ENCODE measurements at places on chromosomes 1 and 21.

DNA sequence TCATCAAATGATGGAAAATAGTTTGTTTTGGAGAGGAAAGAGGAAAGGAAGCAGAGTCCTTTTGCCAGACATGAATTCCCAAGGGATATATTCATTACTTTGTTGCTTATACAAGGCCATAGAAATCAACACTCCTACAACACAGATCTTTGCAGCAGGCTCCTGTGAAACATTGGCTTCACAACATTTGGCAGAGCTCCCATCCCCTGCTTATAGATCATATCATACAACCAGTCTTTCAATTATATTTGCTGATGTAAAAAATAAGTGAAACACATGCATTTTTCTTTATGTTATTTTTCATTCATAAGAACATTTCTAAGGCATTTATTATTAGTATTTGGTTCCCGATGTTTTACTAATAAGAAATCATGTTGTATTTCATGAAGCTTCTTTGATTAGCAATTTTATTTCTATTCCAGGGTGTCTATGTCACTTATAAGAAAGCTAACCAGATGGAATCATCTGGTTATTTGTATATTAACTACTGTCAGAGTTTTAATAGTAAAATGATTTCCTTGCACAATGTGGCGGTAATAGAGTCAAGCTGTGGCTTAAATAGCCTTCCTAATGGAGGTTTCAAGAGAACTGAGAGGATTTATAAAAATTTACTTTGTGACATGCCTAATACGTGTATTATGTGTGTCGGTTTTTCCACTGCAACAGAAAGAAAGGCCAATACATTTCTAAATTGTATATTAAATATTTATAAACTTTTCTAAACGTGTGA, 470.3 kb upstream of the NCAM2 start:
- no peak for DNase-seq

DNA sequence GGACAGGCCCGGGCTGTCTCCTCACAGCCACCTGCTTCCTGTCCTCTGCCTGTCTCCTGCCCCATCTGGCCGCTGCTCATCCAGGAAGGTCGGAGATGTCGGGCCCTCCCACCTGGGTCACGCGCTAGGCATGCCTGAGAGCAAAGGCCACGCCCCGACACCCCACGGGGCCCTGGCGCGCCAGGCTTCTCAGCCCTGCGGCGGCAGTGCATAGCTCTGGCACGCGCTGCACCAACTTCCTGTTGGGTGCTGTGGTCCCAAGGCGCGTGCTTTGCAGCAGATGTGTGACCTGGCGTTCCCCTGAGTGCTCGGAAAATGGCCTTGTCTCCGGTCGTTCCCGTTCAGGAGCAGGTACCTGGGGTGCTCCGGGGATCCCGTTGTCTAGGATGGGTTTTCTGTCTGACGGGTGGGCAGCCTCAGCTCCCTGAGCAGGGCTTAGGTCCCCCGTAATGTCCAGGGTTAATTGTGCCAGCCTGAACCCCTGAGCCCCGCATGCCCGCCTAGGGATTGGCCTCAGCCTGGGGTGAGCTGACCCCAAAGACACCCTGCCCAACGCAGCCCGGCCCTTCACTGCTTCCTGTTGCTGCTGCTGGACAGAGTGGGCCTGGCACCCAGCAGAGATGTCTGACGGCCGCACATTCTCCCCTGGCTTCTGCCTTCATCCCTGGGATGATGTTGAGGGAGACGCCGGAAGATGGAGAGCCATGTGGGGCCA, 19.4 kb upstream of the KCNAB2 start:
- peak; percentile 83 for DNase-seq

DNA sequence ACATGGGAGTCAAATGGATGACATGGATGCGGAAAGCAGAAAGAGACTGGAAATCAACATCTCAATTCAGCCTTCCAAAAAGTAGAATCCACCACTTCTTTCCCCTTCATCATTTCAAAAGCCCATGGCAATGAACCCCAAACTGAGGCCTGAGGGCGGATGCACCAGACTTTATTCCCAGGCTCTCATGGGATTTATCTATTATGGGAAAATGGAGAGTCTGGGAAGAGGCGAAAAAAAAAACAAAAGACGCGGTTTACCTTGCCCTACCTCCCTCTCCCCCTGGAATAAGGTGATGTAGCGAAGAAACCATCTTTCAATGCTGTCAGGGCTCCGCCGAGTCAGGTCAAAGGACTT, 624 bp downstream of the KIFAP3 start:
- DNase-seq = no peak

- no peak for DNase-seq
These were observed 177.9 kb downstream of the PGBD5 start for GRCh38 chr1:230248016-230248888.

GRCh38 chr21:36628761-36629460, 70.0 kb upstream of the SIM2 start:
- no peak for DNase-seq

DNA sequence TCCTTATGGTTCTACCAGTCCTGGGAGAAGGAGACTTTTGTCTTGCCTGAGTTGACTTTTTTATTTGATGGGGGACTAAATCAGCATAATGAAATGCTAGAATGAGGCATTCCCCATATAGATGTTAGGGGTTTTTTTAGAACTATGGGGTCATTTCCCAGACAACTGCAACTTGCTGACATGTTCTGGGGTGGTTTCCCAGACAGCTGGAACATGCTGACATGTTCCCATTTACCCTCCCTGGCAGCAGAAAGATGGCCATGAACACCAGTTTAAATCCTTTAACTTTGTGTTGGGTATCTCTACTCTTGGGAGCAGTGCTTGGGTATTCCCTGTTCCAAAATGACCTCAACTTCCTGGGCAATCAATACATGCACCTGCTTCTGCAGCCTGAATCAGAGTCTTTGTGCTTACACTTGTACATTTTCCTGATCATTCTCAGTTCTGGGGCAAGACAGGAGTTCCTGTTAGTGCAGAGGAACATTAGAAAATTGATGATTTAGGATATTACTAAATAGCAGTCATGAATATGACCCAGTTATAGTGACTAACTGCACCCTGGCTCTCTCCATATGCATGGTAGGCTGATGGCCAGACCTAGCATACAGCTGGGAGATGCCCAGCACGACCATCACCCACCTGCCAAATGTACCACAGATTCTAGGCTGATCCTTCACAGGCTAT, 75.4 kb upstream of the CD5L start:
- DNase-seq = no peak

DNA sequence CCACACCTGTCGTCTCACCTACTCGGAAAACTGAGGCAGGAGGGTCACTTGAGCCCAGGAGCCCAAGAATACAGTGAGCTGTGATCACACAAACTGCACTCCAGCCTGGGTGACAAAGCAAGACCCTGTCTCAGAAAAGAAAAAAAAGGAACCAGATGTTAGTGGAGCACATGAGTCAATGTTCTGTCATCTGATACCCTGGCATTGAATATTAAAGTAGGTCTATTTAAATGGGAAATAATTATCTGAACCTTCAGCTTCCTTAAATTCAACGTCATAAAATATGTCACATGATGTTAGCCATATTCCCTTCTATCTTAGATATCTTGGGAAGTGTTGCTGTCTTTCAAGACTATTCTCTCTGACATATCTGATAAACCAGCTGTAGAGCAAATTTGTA, 47.3 kb downstream of the NCAM2 start:
- DNase-seq = no peak

GRCh38 chr1:22137004-22137720, 5.7 kb downstream of the WNT4 start:
- no peak for DNase-seq

DNA sequence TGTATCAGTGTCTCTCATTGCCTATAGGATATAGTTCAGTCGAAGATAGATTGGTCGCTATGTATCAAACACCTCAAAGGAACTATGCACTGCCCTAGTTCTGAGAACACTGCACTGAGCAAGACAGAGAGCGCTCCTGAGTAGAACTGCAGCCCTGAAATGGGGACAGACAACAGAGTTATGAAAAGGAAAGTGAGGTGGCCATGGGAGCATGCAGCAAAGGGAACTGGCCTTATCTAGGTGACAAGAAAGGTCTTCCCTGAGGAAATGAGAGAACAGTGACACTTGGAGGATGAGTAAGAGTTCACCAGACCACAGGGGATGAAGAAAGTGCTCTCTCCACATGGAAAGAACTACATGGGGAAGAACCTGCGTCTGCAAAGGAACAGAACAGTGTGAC, 7.5 kb upstream of the G0S2 start:
- no peak for DNase-seq

GRCh38 chr1:36885540-36886357, 148.6 kb downstream of the GRIK3 start:
- no peak for DNase-seq

DNA sequence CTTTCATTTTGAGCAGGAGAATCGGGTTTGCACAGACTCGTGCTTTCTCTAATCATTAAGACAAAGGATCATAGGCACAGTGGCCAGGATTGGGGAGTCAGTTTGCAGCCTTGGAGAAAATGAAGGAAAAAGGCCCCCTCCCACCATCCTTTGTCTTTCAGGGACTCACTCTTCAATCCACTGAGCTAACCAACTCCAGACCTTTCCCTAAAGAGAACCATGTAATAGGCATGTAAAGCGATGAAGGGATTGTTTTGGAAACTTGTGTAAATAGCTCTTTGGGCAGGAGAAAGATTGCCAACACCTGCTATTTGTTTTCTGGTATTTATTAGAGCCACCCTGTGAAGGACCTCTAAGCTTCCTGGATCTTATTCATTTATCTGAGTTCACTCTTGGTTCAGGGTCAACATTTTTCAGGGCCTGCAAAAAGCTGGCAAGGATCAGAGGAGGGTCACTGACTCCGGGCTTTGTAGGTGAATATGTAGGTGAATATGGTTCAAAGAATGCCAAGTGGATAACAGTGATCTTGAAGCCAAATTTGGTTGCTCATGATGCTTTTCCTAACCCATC, 192.6 kb upstream of the FGGY start:
- no peak for DNase-seq

DNA sequence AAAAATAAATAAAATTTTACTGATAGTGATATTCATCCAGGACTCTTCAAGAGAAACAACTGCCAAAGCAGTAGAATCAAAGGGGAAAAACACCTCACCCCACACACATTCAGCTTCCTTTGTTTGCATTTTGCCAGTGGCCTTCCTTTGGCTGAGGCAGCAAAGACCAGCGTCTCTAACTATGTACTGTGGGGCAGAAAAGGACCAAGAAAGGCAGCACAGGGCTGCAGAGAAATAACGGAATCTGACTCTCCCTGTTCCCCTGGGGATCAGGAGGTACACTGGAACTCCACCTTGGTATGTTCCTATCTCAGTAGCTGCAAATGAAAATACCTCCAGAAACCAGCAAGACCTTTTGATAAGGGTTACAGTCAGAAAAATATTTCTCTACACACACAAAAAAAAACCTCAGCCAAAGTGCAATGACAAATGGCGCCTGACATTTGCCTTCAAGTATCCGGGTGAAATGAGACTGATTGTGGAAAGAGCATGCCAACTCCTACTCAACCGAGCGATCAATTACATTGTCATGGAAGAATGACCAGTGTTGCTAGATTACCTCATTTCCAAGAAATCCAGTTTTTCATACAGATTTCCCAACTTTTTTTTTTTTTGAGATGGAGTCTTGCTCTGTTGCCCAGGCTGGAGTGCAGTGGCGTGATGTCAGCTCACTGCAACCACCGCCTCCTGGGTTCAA, 50.9 kb downstream of the TARBP1 start:
- DNase-seq = no peak

- no peak for DNase-seq
These were observed 26.9 kb downstream of the ATP8B2 start for GRCh38 chr1:154352245-154352580.

DNA sequence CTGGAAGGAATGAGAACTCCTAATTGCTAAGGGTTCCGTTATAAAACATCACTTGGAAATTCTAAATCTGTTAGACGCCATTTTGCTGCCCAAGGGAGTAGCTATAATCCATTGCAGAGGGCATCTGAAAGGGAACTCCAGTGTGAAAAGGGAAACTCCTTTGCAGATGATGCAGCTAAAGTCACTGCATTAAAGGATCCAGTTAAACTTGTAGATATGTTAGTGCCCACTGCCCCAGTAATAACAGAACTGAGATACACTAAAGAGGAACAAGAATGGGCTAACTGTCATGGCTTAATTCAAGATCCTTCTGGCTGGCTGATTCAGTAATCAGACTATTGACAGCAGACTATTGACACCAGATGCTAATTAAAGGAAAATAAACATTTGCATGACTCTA, 81.8 kb upstream of the KIAA0040 start:
- peak; percentile 17 for DNase-seq

GRCh38 chr1:226643611-226644540, 95.2 kb downstream of the ITPKB start:
- DNase-seq = peak; percentile 26

DNA sequence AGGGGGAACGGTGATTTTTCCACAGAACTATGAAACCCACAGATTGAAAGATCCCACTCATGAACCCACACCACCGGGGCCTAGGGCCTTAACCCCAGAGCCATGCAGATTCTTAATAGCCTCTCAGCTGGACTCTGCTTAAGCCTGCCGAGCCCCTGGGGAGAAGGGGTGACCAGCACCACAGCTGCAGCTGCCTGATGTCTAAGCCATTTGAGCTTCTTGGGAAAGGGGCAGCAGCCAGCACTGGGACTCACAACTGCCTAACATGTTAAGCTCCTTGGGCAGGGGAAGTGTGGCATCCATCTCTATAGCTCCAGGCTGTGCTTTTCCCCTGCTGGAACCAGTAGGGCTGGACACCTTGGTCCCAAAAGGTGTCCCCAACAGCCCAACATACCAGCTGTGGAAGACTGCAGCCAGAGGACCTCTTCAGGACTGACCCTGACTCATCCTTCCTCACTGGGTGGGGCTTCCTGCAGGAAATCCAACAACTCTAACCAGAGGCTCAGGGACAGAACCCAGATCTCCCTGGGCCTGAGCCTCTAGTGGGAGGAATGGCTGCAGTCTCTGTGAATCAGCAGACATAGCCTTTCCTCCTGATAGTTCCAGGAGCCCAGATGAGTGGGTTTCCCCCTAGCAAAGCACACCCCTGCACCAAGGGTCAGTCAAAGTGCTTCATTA, 34.6 kb upstream of the FMO3 start:
- DNase-seq = no peak

- DNase-seq = peak; percentile 23
These were observed 94.8 kb upstream of the DISP3 start for GRCh38 chr1:11384170-11384554.

GRCh38 chr1:209630383-209631225, 21.6 kb downstream of the LAMB3 start:
- DNase-seq = no peak

DNA sequence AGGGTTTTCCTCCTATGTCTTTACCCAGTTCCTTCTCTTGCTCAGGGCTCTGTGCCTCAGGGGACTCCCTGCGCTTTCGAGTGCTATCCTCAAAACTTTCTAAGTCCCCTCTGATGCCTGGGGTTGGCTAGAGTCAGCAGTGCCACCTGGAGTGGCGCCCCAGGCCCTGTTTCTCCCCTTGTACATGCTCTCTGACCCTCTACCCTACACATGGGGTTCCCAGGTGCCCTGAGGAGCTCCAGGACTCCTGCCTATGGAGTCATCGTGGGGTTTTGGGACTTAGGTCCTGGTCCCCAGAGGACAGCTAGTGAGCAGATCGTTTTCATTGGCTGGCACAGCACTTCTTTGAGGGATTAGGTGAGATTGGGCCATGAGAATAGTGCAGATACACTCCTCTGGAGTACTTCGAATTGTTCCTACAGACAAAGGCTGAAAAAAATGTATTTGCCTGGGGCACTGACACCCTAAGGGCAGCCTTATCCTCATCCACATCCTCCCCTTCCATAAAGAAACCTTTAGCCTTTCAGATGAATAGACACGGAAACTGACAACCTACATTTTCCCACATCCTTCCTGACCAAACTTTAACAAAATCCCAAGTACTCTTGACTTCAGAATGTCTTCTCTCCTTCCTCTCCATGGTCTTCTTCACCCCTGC, 41.5 kb downstream of the LGR6 start:
- DNase-seq = no peak

- DNase-seq = no peak
These were observed 96.8 kb upstream of the TMEM51 start for GRCh38 chr1:15056515-15057285.

Measured in GM12878 (cell line).